Activated B cell treated with CpG ODN at 0.5 μM for 24 hours (primary cell): ENCODE measurements at places on chromosomes 13 and 19. TPM values are rescaled to one million over a fixed set of nuclear protein-coding genes. Genes with fewer than 3 reads are reported as not detected.

CEACAM16 gene
- not detected in 2 replicates for total RNA-seq

TMED1 gene
- total RNA-seq: 11.9 and 15.7 TPM in 2 replicates

GRCh38 chr19:4380254-4380727, 20.1 kb downstream of the SH3GL1 start:
- DNase-seq: peak; percentile 40

- DNase-seq: no peak
Observed at GRCh38 chr13:48488995-48489394, 43.9 kb downstream of the RCBTB2 start.

DNA sequence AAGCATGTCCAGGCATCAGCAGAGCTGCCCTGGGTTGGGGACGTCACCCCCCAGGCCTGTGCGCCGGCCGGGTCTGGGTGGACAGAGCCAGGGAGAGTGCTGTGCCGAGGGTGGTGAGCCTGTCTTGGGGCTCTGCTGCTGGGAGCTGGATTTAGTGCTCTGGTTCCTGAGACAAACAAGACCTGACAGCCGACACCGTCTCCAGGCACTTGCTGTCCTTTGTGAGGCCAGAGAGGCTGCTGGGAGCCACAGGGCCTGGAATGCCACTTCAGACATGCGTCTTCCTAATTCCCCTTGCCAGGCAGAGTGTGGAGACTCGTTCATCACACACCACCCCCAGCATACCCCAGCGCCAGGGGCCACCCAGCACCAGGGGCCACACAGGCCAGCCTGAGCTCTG, 165.8 kb downstream of the KDM4B start:
- no peak for DNase-seq

LIN7B gene
- 3.6 and 4.4 TPM in 2 replicates for total RNA-seq

- DNase-seq: no peak
Observed at GRCh38 chr19:45151821-45152503, 8.8 kb downstream of the NKPD1 start.

ADM5 gene
- total RNA-seq: 6.8 and 9.5 TPM in 2 replicates

DNA sequence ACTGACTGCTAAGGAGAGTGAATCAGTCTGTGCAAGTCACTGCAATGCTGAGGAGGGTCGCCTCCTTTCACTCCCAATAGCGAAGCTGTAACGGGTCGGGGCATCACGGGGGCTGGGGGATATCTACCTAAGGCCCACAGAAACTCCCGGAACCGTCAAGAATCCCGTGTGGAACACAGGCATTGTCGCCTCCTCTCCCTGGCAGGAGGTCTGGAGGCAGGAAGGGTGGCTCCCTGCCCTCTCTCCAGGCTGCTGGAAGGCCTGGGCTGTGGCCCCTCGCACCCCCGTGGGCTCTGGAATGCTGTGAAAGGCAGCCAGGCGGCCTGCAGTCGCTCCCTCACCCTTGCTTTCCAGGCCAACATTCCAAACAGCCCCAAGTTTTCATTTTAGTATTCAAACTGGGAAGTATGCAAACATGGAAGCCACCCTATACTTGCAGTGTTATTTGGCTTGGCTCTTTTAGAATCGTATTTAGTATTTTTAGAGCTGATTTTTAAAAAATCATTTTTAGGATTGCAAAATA, 109.4 kb downstream of the CRYL1 start:
- no peak for DNase-seq
